ENCODE measurements at places on chromosomes 11 and 22. TPM values are rescaled to one million over a fixed set of nuclear protein-coding genes. Genes with fewer than 3 reads are reported as not detected.

DNA sequence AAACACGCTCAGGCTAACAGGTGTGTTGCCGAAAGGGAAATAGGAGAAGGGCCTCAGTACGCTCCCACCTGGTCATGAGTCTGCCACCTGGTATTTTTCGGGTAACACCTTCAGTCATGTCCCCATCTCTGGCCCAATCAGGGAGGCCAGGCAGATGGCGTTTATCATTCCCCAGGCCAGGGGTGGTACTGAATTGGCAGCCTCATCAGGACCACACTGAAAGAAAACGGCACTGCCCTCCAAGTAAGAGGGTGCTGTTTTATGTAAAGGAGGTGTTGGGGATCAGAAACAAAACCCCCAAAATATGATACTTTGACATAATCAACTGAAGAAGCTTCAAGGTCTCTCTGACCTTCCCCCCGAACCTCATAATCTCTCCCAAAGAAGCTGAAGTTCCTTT lies 58.9 kb downstream of the RCN1 start:
- no peak overlapping the region for H3K27ac ChIP-seq
- no peaks in the 10 kb centered on the region for H3K36me3 ChIP-seq
- H3K4me1 ChIP-seq = peaks cover 3% of the 10 kb centered on the region
- no peak for DNase-seq
- H3K27me3 ChIP-seq = no peaks in the 10 kb centered on the region

DNA sequence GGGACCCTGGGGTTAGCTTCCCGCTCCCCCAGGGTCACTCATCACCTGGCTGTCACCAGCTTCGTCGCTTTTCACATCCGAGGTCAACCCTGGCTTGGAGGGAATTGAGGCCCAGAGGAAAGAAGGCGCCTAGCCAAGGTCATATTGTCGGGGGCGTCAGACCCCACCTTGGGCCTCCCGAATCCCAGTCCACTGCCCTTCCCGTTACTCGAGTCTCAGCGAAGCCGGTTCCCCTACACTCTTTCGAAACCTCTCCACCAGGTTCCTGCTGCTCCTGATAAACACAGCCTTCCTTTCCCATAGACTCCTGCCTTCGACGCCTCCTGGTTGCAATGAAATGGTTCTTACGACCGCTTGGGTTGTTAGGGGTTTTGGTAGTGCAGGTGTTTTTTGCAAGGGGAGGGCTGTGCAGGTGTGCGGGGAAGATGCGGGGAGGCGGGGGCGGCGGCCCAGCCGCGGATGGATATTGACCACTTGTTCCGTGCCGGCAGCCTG lies 642 bp downstream of the NAA40 start:
- H3K4me3 ChIP-seq = peak overlapping the region; percentile 69
- peaks cover 28% of the 10 kb centered on the region for H3K4me1 ChIP-seq
- no peaks in the 10 kb centered on the region for H3K27me3 ChIP-seq
- DNase-seq = no peak

GRCh38 chr11:84853841-84854497 lies 773.2 kb downstream of the DLG2 start:
- no peak overlapping the region for H3K27ac ChIP-seq
- no peak for DNase-seq
- H3K4me1 ChIP-seq = no peaks in the 10 kb centered on the region
- H3K4me3 ChIP-seq = no peak overlapping the region

HOATZ gene
- not detected for total RNA-seq

DNA sequence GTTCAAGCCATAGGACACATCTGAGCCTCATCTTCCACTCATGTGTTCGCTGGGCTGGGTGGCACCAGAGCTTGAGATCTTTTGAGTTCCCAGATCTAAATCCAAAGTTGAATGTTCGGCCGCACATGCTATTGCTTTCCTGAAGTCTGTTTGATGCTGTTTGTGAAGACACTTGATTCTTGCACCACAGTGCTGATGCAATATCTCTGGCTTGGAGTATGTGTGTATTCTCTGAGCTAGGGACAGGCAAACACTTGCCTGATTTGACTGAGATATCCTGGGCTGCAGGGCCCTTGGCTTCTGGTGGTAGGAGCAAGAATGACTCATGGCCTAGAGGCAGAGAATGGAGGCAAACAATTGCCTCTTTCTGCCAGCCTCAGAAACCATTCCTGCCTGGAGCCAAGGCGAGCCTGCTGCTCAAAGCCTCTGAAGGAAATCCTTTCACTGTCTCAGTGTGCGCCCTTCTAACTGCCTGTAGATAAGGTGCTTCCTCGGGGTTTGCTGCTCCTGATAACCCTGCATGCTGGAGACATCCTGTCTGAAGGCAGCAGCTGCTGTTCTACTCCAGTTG lies 73.0 kb downstream of the CYB5R2 start:
- no peak overlapping the region for H3K4me3 ChIP-seq
- H3K4me1 ChIP-seq = peaks cover 43% of the 10 kb centered on the region
- peaks cover 2% of the 10 kb centered on the region for H3K36me3 ChIP-seq
- no peaks in the 10 kb centered on the region for H3K27me3 ChIP-seq
- peak overlapping the region; percentile 82 for H3K27ac ChIP-seq

LAYN gene
- total RNA-seq = 0.72 TPM
